ENCODE measurements at places on chromosomes 5 and 9.

GRCh38 chr5:146205499-146206202 is 2.2 kb downstream of the RBM27 start:
- no peak for DNase-seq

- no peak for DNase-seq
These were observed 235.5 kb upstream of the ZNF608 start for GRCh38 chr5:124981901-124982300.

- no peak for DNase-seq
These were observed 7.0 kb downstream of the SQSTM1 start for GRCh38 chr5:179827680-179828079.

DNA sequence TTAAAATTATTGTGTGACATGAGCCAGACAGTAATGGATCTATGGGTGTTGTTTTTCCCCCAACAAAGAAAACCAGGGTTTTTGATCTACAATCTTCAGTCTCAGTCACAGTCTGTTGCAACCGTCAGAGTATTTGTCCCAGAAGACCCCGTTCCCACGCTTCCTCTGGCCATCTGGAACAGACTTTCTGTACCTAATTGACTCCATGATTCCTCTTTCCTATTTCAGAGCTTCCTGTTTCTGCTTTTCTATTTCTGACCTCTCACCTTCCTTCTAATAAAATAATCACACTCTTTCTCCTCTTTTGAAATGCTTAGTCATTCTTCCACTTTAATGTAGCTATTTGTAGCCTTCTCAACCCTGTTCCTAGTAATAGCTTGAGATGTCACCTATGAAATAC is 1044.8 kb downstream of the DTWD2 start:
- DNase-seq = no peak

DNA sequence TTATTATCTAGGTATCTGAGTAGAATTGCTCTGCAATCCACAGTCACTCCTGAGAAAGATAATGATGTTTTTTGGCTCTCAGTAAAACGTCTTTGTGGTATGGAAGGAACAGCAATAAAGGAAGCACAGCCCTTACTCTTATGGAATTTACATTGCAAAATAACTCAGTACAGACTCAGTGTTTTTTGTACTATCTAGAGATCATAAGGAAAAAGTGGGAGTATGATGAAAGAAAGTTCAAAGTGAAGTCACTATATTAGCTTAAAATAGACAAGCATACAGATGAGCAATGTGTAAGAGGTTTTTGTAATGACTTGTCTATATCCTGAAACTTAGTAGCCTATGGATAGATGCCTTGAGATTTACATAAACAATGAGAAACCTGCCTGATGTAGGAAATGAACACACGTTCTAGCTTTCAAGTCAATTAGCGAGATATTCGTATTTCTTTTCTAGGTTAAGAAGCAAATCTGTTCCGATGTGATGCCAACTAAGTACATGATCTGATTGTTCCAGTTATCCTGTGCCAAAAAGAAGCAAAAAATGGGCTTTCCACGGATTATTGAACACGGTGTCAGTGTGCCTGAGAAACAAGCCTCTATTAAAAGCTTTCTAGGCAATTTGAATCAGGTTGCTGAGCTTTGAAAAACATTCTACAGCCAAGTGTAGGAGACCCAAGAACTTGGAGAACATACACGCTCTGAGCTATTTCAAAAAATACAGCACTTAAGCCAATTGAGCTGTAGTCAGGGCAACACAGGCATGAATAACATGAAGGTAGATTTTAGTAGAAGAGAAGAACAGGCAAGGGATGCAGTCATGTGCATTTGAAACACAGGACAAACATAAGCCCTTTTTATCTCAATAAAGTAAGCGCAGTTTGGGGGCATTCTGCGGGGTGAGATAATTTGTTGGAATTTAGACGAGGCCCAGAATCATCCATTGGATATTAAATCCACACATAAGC is 86.3 kb upstream of the TAF11L2 start:
- DNase-seq = peak; percentile 62

DNA sequence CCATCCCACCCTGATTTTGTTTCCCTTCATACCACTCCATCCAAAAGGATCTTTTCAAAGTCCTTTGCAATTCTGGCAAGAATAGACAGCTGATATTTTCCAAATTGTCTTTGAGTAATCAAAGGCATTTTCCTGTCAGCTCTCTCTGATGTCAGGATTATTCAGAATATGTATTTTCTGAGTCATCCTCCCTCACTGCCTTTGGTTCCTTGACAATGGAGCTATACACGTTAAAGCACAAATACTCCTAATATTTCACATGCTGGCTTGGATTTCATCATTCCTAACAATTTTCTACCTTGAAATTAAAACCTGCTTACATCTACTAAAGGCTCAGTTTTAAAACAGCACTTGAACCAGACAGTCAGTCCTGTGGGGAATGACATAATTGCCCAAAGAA is 379.4 kb downstream of the GADD45G start:
- no peak for DNase-seq

DNA sequence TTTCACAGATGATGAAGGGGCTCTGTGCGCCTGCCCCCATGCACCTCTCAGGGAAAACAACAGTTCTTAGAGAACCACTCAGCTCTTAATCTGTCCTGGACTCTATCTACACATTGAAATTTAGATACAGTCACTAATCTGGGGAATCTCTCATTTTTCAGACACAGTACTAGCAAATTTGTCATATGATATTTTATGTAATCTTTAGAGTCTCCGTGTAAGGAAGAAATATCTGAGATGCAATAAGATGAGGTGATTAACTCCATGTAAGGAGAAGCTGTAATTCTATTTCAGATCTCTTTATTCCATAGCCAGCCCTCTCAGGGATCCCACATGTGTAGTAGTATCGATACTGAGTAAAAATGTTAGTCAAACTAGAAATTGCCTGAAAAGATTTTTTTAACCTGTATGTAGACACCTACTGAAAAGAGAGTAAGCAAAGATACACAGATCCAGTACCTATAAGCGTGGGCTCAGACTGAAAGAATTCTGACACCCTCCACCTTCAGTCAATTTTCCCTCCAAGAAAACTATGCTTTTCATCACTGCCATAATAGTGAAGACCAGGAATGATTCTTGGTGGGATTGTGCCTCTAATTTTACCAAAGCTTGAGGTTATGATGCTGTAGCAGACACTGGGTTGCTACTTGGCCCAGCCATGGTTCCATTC is 279.6 kb upstream of the TMEM161B start:
- DNase-seq = no peak

DNA sequence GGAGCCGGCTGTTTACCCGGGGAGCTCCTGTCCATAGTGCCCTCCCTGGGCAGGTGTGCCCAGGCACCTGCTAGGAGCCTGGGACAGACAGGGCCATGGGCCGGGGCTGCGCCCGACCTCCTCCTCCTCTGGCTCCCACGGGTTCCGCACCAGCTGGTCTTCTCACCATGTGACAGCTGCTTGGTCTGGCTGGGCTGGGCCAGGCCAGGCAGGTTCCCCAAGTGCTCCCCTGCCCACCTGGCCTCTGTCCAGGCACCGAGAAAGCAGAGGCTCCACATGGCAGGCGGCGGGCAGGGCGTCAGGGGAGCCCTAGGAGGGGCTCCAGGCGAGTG is 60.0 kb downstream of the OLFM1 start:
- peak; percentile 35 for DNase-seq

- DNase-seq = no peak
These were observed 27.0 kb upstream of the COL15A1 start for GRCh38 chr9:98916660-98917059.

GRCh38 chr5:130687085-130687733 is 477.8 kb downstream of the HINT1 start:
- no peak for DNase-seq

DNA sequence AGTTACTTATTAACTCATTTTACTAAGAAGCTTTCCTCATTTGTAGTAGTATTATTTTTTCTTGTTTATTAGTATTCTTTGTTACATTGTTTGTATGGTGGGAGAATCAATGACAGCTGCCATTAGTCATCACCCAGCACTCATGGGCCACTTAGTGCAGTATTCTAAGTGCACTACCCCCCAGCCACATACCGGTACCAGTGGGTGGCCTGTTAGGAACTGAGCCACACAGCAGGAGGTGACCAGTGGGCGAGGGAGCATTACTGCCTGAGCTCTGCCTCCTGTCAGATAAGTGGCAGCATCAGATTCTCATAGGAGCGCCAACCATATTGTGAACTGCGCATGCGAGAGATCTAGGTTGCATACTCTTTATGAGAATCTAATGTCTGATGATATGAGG is 24.2 kb upstream of the CAMLG start:
- no peak for DNase-seq

- no peak for DNase-seq
These were observed 9.1 kb downstream of the PDCL start for GRCh38 chr9:122819326-122819725.

GRCh38 chr5:6448622-6449464 is at the start of gene UBE2QL1:
TSS of gene UBE2QL1 (plus strand) at chr5:6448859. CDS start at chr5:6448894, 35 bp downstream.
- peak; percentile 67 for DNase-seq

DNA sequence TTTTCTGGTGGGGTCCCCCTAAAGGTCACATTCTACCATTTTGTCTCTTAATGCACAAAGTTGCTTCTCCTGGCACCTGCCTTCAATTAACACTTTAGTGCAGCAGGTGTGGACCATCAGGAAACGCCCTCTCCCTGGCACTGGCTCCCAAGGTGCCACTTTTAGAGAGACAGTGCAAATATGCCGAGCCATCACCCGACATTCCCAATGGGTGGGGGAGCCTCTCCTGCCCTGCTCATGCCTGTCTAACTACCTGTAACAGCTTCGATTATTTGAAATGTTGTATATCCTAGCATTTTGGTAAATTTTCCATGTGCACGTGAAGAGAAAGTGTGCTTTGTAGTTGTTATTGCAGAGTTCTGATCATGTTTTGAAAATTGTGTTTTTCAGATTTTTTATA is 13.2 kb upstream of the LRRC14B start:
- no peak for DNase-seq

GRCh38 chr5:23631302-23632045 is 124.1 kb downstream of the PRDM9 start:
- no peak for DNase-seq

- peak; percentile 79 for DNase-seq
These were observed 139.5 kb upstream of the DMRTA1 start for GRCh38 chr9:22307013-22307711.

DNA sequence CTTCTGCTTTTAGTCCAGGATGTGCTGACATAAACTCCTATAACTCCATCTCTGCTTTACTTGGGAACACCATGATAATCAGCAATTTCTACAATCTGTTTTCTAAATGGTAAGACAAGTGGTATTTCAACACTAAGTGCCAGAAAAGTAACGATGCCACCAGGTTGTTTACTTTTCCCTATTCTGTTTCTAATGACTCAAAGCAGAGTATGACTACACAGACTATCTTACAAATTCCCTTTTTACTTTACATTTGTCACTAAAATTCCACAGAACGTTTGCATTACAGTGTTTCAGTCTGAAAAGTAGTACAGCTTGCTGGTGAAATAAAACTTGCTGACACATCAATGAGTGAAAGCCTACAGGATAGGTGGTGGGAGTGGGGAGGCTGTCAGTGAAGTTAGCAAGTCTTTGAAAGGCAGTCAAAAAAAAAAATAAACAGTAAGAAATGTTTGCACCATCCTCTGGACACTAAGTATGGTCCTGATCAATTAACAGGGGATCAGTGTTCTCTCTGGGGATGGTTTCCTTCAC is 186.5 kb downstream of the LURAP1L start:
- DNase-seq = no peak

GRCh38 chr5:35029333-35029732 is 18.4 kb downstream of the AGXT2 start:
- no peak for DNase-seq

DNA sequence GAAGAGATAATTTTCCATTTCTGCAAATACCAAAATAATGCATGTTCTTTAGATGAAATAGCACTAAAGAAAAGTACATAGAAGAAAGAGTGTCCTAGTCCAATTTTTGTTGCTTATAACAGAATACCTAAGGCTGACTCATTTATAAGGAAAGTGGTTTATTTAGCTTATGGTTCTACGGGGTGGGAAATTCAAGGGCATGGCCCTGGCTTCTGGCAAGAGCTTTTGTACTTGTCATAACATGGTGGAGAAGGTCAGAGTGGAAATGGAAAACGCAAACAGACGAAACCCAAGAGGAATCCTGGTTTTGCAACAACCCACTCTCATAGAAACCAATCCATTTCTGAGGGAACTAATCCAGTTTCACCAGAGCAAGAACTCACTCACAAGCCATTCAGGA is 283.7 kb downstream of the CSNK1G3 start:
- no peak for DNase-seq

DNA sequence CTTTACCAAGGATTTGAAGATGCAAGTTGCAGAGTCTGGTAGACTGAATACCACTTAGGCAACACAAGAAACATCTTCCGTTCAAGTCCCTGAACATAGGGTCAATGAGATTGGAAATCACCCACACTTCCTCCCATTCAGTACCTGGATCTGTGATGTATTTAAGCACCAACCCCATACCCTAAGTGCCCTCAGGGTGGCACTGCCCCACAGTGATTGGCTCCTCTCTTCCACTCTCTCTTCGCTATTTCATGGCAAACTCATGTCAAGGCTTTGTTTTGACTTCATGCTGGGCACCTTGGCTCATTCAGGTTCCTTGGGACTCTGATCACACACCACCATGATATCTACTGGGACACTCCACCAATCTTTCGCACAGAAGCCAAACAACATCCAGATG is 53.7 kb downstream of the GGTA1 start:
- DNase-seq = no peak

DNA sequence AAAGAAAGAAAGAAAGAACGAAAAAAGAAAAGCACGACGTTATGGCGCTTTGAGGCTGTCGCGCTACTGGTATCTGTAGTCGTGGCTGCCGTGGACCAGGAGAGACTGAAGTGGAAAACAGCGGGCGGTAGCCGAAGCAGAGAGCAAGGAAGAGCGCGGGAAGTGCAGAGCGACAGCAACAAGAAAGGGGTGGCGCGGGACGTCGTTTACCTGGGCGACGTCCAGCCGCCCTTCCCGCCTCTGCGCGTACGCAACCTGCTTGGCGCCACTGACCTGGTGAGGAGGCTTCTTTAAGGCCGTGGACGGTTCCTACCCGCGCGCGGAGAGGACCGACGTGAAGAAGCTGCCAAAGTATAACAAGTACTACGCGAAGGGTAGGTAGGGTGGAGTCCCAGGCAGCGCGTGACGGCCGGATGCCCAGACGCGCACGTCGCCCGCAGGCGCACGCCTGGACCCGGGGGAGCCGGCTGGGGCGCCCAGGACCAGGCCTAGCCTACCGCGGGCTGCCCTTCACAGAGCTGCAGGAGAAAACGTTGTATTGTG is 15.4 kb downstream of the CCL28 start:
- DNase-seq = peak; percentile 52

DNA sequence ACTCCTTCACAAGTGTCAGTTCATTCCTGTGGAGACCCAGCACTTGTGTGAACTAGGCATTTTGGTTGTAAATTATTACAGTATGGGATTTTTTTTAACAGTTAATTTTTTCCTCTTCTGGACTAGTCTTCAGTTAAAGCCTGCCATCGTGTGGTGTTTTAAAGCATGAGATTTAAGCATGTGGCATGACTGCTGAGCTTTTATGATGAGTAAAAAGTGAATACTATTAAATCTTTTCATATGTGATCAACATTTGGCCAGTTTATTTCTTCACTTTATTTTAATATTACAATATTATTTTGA is 25.0 kb downstream of the LMNB1 start:
- DNase-seq = peak; percentile 65

- DNase-seq = no peak
These were observed 88.2 kb upstream of the CACNA1B start for GRCh38 chr9:137789295-137789895.
